ENCODE measurements at places on chromosomes 7 and 10.

DNA sequence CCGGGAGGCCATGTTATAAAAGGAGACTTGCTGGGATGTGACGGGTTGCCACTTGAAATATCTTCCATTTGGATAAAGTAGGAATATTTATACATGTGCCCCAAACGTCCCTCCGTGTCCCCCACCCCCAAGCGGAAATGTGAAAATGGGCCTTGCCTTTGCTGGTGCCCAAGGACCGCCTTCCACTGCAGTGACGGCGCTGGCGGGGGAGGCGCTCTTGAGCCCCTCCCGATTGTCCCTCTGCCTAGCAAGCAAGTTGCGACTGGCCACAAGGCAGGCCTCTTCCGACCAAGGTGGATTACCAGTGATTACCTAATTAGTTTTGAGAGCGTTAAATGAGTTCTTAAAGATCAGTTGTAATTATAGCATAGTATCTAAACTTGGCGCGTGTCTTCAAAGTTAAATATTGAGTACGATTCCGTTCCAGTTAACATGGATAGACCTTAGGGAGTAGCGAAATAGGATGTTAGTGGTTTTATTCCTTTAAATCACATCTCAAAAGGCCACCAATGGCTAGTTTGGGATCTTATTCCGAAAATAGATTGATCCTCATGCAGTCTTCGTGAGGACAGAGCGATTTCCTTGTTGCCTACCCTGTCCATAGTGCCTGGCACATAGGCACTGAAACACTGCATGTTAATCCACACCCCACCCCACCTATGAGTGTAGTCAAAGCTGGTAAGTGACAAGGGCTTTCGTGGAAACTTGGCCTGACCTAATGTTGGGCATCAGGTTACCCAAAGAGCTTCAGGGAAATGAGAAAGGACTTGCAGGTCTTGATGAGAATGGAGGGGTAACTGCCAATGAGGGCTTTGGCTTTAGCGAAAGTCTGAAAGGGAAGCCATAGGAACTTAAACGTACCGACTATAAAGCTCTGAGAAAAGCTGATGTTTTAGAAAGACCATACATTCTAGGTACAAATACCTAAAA lies 1.1 kb downstream of the PPIA start:
- DNase-seq: peak; percentile 67

DNA sequence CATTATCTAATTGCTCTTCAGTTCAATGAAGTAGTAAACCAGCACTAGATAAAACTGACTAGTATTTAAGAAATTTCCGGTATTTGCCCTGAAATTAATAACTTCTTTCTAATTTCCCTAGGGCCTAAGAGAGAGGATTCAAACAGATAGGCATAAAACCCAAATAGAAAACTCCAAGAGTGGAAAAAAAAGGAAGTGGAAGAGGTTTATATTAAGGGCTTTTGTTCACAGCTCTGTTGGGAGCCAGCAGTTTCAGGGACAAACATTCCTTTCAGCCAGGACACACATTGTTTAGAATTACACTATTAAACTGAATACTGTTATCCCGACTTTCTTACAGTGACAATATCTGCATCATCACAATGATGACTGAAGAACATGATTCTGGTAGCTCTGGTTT lies 3.6 kb downstream of the ODAD2 start:
- no peak for DNase-seq

DNA sequence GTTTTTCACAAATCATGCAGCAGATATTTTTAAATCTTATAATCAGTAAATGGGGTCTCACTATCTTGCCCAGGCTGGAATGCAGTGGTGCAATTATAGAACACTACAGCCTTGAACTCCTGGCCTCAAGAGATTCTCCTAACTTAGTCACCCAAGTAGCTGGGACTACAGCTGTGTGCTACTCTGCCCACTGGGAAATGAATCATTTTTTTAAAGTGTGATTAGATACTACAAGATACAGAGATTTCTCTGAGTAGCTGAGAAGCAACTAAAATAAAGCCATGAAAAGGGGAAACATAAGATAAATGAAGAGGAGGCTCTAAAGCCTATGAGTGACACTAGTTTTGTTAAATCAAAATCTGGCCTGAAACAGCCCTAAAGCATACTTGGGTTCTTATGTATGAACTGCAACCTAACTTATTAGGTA lies 119.7 kb downstream of the JMJD1C start:
- DNase-seq: no peak

DNA sequence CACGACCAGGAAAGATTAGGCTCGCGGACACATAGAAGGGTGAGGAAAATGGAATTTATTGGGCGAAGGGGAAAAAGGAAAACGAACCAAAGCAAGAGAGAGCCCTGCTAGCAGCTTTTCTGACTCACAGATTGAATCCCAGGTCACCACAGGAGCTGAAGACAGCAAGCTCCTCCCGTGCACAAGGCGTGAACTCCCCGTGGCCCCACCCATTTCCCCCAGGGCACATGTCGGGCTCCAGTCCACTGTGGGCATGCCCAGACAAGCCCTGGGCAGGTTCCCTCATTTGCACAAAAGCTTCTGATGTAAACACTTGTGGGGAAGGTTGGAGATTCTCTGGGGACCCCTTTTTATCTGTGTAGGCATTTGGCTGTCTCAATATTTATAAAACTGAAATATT lies 582.4 kb downstream of the SUGCT start:
- no peak for DNase-seq

DNA sequence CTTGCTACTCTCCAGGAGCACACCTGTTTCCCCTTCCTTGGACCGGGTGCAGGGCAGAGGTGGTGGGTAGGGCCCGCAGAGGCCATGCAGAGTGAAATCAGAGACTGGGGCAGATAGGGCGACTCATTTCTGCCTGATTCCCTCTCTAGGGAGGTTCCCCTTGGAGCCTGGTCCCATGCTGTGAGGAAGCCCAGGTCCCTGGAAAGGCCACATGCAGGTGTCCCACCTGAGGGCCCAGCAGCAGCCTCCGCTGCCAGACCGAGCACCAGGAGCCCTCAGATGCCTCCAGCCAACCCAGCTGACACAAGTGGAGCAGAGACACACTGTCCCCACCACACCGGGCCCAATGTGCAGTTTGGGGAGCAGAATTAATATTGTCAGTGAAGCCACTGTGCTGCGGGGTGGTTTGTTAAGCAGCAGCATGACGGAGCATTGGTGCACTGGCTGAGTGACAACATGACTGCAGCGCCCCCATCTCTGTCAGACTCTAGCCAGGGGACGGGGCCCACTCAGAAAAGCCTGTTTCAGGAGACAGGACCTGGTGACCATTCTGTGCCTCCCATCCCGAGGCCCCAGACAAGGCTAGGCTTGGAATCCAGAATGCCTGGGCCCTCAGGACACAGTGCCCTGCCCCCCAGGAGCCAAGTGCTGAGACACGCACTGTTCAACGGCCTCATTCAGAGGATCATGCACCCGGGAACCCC lies 30.4 kb upstream of the RET start:
- no peak for DNase-seq

GRCh38 chr10:17734432-17735080 lies 17.4 kb upstream of the TMEM236 start:
- DNase-seq: no peak

GRCh38 chr10:122282909-122283308 lies 11.8 kb downstream of the BTBD16 start:
- DNase-seq: no peak

- no peak for DNase-seq
Observed at GRCh38 chr7:127683776-127684681, 32.0 kb downstream of the SND1 start.

GRCh38 chr10:124626759-124627380 lies 117.3 kb downstream of the FAM53B start:
- DNase-seq: no peak

GRCh38 chr10:58367069-58367468 lies 18.1 kb upstream of the TFAM start:
- no peak for DNase-seq

GRCh38 chr7:84336303-84336702 lies 141.7 kb upstream of the SEMA3A start:
- no peak for DNase-seq

- no peak for DNase-seq
Observed at GRCh38 chr7:103955985-103956384, 33.5 kb downstream of the RELN start.

DNA sequence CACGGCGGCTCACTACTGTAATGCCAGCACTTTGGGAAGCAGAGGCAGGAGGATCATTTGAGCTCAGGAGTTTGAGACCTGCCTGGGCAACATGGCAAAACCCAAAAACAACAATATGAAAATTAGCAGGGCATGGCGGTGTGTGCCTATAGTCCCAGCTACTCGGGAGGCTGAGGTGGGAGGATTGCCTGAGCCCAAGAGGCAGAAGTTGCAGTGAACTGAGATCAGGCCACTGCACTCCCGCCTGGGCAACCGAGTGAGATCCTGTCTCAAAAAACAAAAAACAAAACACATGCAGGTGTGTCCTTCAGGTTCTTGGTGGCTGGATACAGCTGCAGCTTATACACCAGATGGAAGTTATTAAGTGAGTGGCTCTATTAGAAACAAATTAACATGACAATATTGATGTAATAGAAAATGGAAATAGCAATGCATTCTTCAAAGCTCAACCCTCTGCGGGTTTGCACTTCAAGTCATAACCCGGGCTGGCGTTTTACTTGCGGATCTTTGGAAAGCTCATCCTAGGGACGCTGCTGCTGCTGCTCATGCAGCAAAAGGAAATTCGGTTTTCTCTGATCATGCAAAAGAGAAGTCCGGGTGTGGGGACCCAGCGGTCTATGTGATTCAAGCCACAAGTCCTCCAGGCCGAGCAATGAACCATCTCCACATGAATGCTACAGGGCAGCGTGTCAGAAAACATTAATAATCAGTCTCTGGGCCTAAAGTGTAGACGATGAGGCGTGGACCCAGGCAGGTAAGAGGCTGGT lies 281.9 kb downstream of the PRPF18 start:
- DNase-seq: no peak

DNA sequence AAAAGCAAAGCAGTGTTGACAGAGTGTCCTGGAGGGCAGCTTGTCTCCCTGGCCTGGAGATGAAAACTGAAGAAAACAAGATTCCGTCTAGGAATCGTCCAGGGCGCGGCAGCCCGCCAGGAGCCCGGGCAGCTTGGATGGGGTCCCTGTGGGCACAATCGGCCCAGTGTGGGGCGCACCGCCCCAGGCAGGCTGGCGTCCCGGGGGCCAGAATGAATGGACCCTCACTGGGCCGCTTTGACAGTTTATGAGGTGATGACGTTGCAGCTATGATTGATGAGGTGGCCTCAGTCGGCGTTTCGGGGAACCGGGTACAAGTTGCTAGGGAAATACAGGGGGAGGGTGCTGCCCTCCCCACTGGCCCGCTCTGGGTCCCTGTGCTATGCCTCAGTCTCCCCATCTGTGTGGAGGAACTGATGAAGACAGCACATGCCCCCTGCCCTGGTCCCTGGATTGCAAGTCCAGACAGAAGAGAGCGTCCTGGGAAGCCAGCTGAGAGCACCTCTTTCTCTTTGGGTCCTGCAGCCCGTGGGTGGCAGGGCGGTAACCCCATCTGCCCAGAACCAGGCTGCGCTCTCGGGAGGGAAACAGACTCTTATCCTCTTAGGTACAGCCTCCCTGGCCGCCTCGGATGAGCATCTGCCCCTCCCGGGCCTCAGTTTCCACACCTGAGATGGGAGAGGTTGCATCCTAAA lies 131.3 kb downstream of the LHPP start:
- DNase-seq: no peak

DNA sequence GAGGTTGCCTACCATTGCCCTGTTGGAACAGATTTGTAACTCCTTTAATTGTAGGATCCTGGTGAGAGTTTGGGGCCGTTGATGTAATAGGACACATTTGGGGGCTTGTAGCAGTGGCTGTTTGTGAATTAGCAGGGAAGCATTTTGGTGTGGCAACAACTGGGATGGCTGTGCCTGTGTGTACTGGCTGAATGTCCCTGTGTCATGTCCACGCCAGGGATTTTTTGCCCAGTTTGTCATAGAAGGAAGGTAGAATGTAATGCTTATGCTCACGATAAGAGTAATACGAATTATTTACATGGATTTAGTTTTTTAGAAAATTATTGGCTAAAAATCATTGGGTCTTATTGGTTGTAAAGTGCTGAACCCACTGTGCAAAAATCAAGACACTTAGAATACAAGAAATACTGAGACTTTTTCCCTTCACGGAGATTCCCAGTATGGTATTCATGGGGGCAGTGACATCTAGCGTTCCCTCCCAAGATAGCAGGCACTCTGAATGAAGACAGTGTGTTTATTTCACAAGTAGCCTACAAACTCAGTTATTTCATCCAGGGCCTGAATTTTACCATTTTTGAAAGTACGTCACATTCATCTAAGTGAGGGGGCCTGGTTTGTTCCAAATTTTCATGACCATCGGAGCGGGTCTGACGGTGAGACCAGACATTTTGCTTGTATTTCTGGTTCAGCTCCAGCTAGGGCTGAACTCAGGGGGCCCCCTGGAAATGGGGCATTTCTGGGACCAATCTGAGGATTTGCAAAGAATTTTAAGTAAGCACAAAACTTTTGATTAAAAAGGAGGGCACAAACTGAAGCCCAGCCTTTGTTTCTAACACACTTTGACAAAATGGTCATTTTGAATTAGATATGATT lies 74.7 kb downstream of the CACNB2 start:
- no peak for DNase-seq

DNA sequence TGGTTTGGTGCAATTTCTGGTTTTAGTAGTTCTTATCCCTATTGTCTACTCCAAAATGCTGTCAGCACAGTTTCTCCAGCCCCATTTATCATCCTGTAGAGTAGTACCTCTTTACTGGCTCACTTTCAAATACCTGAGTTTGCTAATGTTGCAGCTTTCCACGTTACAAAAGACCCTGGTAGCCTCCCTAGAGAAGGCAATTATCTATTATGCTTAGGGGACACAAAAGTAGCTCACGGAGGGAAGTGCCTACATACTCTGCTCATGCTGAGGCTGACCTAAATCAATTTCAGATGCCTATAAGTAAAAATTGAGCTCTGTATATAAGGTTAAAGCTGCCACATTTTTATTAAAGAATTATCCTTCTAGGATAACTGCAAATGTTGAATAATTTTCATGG lies 603.6 kb downstream of the CNTNAP2 start:
- DNase-seq: no peak

GRCh38 chr7:129523924-129524323 lies 21.6 kb downstream of the SMKR1 start:
- DNase-seq: no peak

- DNase-seq: no peak
Observed at GRCh38 chr10:35579726-35580422, 25.3 kb upstream of the GJD4 start.

DNA sequence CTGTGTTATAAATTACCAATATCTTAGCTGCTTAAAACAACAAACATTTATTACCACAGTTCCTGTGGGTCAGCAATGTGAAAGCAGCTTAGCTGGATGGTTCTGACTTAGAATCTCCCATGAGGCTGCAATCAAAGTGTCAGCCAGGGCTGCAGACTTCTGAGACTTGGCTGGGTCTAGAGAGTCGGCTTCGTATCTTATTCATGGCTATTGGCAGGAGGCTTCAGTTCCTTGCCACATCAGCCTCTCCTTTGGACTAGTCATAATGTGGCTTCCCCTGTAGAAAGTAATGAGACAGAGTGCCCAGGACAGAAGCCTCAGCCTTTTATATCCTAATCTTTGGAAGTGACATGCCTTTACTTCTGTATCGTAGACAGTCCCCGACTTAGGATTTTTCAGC lies 27.3 kb downstream of the RALA start:
- DNase-seq: no peak

GRCh38 chr10:85510682-85511081 lies 855.9 kb downstream of the GRID1 start:
- DNase-seq: no peak

All from stimulated activated CD8-positive, alpha-beta memory T cell treated with anti-CD3 and anti-CD28 coated beads, Interleukin-2, amount 100 ng/mL, for 1 hour (primary cell).